ENCODE measurements at places on chromosomes 7 and 10. TPM values are rescaled to one million over a fixed set of nuclear protein-coding genes. Genes with fewer than 3 reads are reported as not detected.

DNA sequence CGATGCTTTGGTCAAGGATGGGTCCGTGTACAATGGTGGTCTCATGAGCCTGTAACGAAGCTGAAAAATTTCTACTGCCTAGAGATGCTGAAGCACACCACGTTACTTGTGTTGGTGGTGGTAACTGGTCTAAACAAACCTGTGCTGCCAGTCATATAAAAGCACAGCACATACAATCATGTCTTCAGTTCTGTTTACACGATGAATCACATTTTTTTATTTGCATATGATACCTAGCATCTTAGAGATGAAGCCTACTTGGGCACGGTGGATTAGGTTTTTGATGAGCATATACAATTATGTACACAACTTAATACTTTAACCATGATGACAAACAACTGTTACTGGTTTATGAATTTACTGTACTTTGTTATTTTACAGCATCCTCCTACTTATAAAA, 201.0 kb downstream of the ZMYND11 start:
- DNase-seq: no peak

DNA sequence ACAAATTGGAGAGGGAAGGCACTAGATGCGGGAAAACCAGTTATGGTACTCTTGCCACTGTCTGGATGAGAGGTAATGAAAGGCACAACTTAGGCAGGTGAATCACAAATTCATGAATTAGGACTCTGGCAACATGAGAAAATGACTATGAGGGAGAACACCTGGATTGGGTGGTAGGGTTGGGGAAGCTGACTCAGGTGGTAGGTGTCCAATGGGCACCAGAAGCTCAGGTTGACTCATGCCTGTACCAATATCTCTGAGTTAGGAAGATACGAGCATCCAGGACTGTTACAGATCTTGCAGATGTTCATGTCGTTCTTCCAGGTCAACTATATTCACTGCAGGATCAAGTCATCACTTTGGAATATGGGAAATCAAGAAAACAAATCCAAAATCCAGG, 56.7 kb downstream of the NPY start:
- DNase-seq: no peak

GRCh38 chr7:99244939-99245338, 27.7 kb upstream of the MYH16 start:
- no peak for DNase-seq

GRCh38 chr7:32890010-32890792, 1.4 kb downstream of the KBTBD2 start:
- no peak for DNase-seq

DNA sequence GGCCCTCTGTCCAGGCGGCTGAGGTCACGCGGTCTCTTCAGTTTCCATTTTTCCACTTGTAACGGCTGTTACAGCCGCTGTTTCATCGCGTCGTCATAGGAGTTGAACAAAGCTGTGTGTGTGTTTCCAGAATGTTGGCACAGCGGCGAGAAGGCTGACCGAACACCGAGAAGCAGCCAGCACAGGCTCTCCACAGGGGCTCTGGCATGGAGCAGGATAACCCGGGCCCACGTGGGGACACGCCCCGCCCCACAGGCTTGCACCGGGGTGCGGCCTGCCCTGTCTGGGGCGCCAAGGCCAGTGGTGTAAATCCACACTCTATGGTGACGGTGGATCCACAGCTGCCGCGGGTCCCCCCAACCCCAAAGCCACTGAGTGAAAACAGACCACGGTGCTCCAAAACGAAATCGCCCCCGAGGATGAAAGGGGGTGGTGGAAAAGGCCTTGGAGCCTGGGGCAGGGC, 448.2 kb downstream of the DNAJB6 start:
- DNase-seq: no peak

GRCh38 chr7:43585562-43585961, 2.7 kb downstream of the STK17A start:
- DNase-seq: no peak

- DNase-seq: no peak
Observed at GRCh38 chr7:156680281-156680680, 39.7 kb downstream of the RNF32 start.

- DNase-seq: no peak
Observed at GRCh38 chr10:96998329-96998888, 166.3 kb downstream of the LCOR start.

The CH25H gene
- 1.2 TPM for total RNA-seq

DNA sequence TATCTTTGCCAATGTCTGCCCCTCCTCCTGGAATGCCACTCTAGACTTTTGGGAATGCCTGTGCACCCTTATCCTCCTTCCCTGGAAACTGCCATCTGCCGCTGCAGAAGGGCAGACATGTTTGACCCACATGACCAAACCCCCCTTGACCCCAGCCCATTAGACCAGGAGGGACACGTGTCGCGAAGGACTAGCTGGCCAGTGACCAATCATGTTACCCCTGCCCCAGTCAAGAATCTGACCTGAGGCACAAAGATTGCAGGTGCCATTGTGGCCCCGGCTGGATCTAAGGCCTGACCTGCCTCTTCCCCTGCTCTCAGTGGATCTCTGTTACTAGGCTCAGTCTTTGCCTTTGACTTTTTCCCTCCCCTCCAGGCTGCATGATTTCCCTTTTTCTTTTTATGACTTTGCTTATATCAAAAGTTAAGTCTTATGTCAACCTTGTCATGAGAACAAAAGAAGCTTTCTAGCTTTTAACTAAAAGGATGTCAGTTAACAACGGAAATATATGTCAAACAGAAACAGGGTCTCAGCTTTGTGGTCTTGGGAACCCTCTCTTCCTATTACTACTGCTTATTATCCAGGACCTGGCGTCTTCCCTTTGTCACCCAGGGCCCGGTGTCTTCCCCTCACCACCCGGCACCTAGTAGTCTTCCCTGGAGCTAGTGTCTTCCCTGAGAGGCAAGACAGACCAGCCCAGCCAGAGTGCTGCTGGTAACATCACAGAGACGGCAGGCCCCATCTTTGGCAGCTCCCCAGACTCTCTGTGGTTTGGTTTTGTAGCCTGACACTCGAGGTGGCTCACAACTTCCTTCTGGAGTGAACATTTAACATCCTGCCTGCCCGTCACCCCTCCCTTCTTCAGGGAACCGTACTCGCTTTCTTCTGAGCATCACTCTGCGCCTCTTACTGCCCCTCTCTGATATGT, 24.4 kb upstream of the PPIF start:
- DNase-seq: no peak

Data from suprapubic skin (tissue), 4 donors.